Activated CD4-positive, alpha-beta T cell treated with anti-CD3 and anti-CD28 coated beads, Interleukin-2, amount 10 ng/mL, durations not matched to agents 24 days and 14 days (primary cell): ENCODE measurements at places on chromosomes 16 and 17. TPM values are rescaled to one million over a fixed set of nuclear protein-coding genes. Genes with fewer than 3 reads are reported as not detected.

GRCh38 chr16:49498666-49499413, 125.2 kb downstream of the C16orf78 start:
- no peaks in the 10 kb centered on the region for H3K27me3 ChIP-seq
- no peak overlapping the region for H3K27ac ChIP-seq
- DNase-seq, result no peak
- no peak overlapping the region for H3K4me3 ChIP-seq

DNA sequence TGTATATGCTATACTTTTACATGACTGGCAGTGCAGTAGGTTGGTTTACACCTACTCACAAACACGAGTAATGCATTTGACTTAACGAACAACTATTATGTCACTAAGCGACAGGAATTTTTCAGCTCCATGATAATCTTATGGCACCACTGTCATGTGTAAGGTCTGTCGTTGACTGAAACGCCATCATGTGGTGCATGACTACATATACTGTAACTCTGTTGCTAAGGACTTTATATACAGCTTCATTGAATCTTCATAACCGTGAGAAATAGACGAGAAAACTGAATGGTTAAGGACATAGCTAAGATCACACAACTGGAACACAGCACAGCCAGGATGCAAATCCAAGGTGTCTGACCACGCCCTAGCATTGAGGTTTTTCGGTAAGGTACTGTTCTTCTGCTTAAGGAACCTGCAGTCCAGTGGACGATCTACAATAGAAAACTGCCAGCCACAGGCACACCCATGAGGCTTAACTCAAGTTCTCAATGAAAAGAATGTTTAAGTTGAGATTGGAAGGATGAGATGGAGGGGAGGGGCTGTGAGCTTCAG, 3.3 kb downstream of the CFAP20 start:
- peaks cover 5% of the 10 kb centered on the region for H3K36me3 ChIP-seq
- peak overlapping the region; percentile 4 for H3K4me3 ChIP-seq
- no peak for DNase-seq
- peak overlapping the region; percentile 2 for H3K27ac ChIP-seq
- no peaks in the 10 kb centered on the region for H3K27me3 ChIP-seq
- H3K4me1 ChIP-seq, result peaks cover 47% of the 10 kb centered on the region

The NPIPA3 gene
- total RNA-seq, result 1.4 and 3.3 TPM in 2 replicates

- H3K27ac ChIP-seq, result no peak overlapping the region
- no peaks in the 10 kb centered on the region for H3K36me3 ChIP-seq
- peaks cover 11% of the 10 kb centered on the region for H3K27me3 ChIP-seq
Observed at GRCh38 chr16:85329059-85329812, 217.0 kb upstream of the CIBAR2 start.

The MMP25 gene
- 8.1 and 10.2 TPM in 2 replicates for total RNA-seq

GRCh38 chr16:1048442-1049112, 24.0 kb upstream of the SSTR5 start:
- no peak overlapping the region for H3K4me3 ChIP-seq
- no peaks in the 10 kb centered on the region for H3K27me3 ChIP-seq
- peak; percentile 61 for DNase-seq
- no peak overlapping the region for H3K27ac ChIP-seq

- peaks cover 28% of the 10 kb centered on the region for H3K4me1 ChIP-seq
- no peaks in the 10 kb centered on the region for H3K27me3 ChIP-seq
- peak overlapping the region; percentile 67 for H3K27ac ChIP-seq
- H3K36me3 ChIP-seq, result peaks cover 64% of the 10 kb centered on the region
- H3K4me3 ChIP-seq, result no peak overlapping the region
- no peak for DNase-seq
Observed at GRCh38 chr17:35265566-35266141, 22.8 kb downstream of the SLFN5 start.

The PRSS33 gene
- total RNA-seq, result not detected in 2 replicates

DNA sequence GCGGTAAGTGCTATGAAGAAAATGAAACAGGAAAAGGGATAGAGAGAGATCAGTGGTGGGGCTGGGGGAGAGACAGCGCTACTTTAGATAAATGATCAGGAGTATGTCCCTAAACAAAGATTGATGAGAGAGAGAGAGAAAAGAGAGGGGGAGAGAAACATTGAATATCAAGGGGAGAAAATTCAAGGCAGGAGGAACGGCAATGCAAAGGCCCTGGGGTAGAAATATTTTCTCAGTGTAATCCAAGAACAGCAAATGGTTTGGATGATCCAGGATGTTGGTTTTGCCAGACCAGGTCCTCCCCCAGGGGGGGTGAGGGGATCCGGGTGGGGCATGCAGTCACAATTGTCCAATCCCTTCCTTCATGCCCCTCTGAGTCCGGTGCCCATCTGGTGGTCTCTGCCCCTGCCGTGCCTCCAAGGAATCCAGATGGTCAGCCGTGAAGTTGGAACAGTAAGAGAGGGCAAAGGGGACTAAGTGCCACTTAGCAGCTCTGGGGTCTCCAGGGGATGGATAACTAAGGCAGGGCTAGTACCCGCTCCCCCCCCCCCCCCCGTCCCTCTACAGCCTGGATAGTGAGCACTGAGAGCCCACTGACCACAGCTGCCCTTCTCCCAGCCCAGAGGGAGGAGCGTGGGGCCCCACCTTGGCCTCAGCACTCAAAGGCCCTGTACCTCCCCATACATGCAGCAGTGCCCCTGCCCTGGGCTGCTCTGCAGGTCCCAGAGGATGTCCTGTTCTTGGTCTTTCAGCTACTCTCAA, 43.7 kb downstream of the TMEM132E start:
- no peak for DNase-seq
- H3K27ac ChIP-seq, result no peak overlapping the region
- H3K4me3 ChIP-seq, result no peak overlapping the region
- H3K36me3 ChIP-seq, result no peaks in the 10 kb centered on the region

The HIC1 gene
- total RNA-seq, result 49.4 and 51.6 TPM in 2 replicates

DNA sequence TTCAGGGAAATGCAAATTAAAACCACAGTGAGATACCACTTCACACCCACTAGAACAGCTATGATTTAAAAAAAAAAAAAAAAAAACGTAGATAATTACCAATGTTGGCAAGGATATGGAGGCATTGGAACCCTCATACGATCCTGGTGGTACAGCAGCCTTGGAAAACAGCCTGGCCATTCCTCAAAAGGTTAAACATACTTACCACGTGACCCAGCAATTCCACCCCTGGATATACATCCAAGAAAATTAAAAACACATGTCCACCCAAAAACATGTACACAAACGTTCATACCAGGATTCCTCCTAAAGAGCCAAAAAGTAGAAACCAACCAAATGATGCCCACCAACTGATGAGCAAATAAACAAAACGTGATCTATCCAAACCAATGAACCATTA, 68.1 kb downstream of the GAS7 start:
- no peaks in the 10 kb centered on the region for H3K4me1 ChIP-seq
- DNase-seq, result no peak
- H3K4me3 ChIP-seq, result no peak overlapping the region

The ATP1B2 gene
- 0.14 and 0.37 TPM in 2 replicates for total RNA-seq

- DNase-seq, result no peak
- H3K27me3 ChIP-seq, result no peaks in the 10 kb centered on the region
- H3K4me3 ChIP-seq, result peak overlapping the region; percentile 44
- H3K4me1 ChIP-seq, result peaks cover 47% of the 10 kb centered on the region
Observed at GRCh38 chr17:50051606-50052005, 4.3 kb upstream of the ITGA3 start.

The IL34 gene
- 0.30 TPM in 1 of 2 replicates, not detected in the other for total RNA-seq

DNA sequence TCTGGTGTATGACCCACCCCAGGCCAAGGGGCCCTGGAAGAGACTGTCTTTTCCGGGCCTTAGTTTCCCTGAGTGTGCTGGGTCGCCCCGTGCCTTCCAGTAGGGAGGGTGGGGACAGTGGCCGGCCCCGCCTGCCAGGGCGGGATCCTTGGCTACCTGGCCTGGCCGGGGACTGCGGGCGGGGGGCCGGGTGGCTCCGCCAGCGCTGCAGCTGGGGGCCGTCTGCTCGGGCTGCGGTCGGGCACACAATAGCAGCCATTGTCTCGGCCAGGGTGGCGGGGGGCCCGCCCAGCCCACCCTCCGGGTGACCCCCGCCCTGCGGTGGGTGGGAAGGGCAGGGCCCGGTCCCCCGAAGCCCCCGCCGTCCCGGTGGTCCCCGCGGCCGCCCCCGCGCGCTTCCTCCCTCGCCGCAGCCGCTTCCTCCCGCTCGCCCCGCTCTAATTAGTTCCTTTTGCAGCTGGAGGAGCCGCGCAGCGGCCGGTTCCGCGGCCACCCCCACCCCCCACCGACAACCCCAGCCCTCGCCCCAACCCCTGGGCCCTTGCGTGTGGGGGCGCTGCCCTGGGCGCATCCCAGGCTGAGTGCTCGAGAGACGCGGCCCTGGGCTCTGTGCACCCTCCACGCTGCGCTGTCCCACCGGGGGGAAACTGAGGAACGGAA, 11.6 kb downstream of the GLIS2 start:
- peaks cover 8% of the 10 kb centered on the region for H3K27me3 ChIP-seq
- no peaks in the 10 kb centered on the region for H3K36me3 ChIP-seq
- H3K4me1 ChIP-seq, result no peaks in the 10 kb centered on the region
- peak; percentile 60 for DNase-seq
- H3K27ac ChIP-seq, result no peak overlapping the region

The NEUROD2 gene
- total RNA-seq, result not detected in 2 replicates

GRCh38 chr16:53945996-53946395, 242.0 kb downstream of the FTO start:
- peaks cover 20% of the 10 kb centered on the region for H3K4me1 ChIP-seq
- H3K36me3 ChIP-seq, result peaks cover 1% of the 10 kb centered on the region
- no peaks in the 10 kb centered on the region for H3K27me3 ChIP-seq
- H3K27ac ChIP-seq, result no peak overlapping the region
- peak; percentile 67 for DNase-seq
- H3K4me3 ChIP-seq, result no peak overlapping the region

GRCh38 chr17:77694391-77695363, 263.8 kb upstream of the TNRC6C start:
- H3K4me3 ChIP-seq, result no peak overlapping the region
- H3K4me1 ChIP-seq, result peaks cover 24% of the 10 kb centered on the region
- H3K27me3 ChIP-seq, result peaks cover 28% of the 10 kb centered on the region
- DNase-seq, result no peak
- H3K27ac ChIP-seq, result no peak overlapping the region
- no peaks in the 10 kb centered on the region for H3K36me3 ChIP-seq

- no peak for DNase-seq
- H3K4me1 ChIP-seq, result no peaks in the 10 kb centered on the region
- no peak overlapping the region for H3K4me3 ChIP-seq
- no peaks in the 10 kb centered on the region for H3K36me3 ChIP-seq
Observed at GRCh38 chr16:73951481-73951880, 345.1 kb upstream of the PSMD7 start.

DNA sequence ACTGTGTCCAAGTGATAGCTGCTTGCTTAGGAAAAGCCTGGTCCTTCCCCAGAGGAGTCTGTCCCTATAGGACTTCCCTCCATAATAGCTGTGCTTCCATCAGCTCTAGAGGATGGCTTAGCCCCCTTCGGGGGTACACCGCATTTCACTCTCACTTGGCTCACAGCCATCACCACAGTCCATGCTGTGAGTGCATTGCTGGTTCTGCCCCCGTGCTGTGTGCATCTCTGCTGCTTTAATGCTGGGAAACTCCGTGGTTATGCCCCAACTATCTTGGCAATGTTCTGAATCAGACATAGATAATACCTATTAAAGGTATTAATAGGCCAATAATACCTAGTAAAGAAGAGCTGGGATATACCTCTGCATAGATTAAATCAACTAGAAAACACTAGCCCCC, 58.3 kb downstream of the SIAH1 start:
- no peak overlapping the region for H3K27ac ChIP-seq
- peaks cover 31% of the 10 kb centered on the region for H3K36me3 ChIP-seq
- H3K4me3 ChIP-seq, result no peak overlapping the region
- no peak for DNase-seq

DNA sequence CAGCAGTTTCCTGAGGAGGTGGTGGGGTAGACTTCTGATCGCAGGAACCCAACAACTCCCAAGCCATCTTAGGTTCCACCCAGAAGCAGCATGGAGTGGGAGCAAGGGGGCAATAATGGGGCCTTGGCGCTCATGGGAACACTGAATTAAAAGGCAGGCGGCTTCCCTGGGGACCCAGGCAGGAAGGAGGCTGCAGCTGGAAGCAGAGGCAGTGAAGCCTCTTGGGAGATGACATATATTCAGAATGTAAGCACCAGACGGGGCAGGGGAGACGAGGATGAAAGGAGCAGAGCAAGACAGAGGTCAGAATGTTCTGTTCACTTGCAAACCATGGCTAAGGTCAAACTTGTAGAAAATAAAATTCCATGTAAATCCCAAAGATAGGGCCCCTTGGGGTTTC, 2.9 kb downstream of the HIGD1B start:
- H3K27me3 ChIP-seq, result no peaks in the 10 kb centered on the region
- no peak for DNase-seq

GRCh38 chr16:83046664-83047063, 419.9 kb downstream of the CDH13 start:
- H3K36me3 ChIP-seq, result no peaks in the 10 kb centered on the region
- H3K4me3 ChIP-seq, result no peak overlapping the region
- peaks cover 2% of the 10 kb centered on the region for H3K27me3 ChIP-seq
- DNase-seq, result no peak
- no peaks in the 10 kb centered on the region for H3K4me1 ChIP-seq

The MAF gene
- 61.5 and 62.8 TPM in 2 replicates for total RNA-seq

DNA sequence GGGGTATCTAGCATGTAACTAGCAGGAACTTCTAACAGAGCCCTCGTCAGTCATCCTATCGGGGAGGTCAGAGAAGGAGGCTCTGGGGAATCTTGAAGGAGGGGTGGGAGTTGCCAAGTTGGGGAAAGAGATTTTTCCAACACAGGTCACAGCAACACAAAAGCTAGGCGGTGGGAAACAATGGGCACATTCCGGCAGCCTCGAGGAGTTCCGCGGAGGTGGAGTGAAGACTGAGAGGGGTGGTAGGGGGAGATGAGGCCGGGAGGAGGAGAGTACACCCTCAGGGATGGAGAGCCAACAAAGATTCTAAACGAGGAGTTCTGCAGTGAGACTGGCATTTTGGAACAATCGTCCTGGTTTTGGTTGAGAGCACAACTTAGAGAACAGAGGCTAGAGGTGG, 13.5 kb upstream of the CALB2 start:
- H3K36me3 ChIP-seq, result no peaks in the 10 kb centered on the region
- H3K27me3 ChIP-seq, result no peaks in the 10 kb centered on the region
- no peaks in the 10 kb centered on the region for H3K4me1 ChIP-seq
- H3K27ac ChIP-seq, result no peak overlapping the region
- H3K4me3 ChIP-seq, result no peak overlapping the region

DNA sequence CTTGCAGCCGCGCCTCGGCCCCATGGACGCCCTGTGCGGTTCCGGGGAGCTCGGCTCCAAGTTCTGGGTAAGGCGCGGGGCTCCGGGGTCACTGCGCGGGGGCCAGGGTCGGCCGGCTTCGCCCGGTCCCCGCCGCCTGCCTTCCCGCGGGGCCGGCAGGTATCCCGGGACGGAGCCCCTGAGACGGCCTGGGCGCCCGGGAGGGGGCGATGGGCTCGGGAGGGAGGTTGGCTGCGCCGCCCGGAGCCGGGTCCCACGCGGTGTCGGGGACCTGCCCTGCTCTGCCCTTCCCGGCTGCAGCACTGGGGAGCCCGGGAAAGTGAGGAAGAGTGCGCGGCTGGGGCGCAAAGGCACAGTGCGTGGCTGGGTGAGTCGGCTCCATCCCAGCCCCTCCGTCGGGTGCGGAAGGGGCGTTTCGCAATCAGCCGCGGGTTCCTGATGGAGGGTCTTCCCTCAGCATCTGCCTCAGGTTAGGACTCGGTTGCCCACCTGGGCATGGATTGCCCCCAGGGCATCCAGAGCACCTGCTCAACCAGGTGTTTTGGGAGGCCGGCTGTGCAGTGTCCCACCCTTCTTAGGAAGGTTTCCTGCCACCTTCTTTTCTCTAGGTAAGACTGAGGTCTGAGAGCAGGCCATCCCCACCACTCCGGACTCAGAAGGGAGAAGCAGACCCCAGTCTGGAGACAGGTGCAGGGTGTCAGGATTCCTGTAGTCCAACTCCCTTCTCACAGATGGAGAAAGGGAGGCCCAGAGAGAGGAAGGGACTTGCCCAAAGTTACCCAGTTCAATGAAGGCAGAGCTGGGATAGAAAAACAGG, 442 bp downstream of the ABCC3 start:
- no peak for DNase-seq
- no peaks in the 10 kb centered on the region for H3K36me3 ChIP-seq
- H3K4me1 ChIP-seq, result peaks cover 3% of the 10 kb centered on the region
- H3K27me3 ChIP-seq, result peaks cover 65% of the 10 kb centered on the region
- H3K4me3 ChIP-seq, result no peak overlapping the region
- H3K27ac ChIP-seq, result no peak overlapping the region
